ENCODE measurements at places on chromosomes 3 and 15. TPM values are rescaled to one million over a fixed set of nuclear protein-coding genes. Genes with fewer than 3 reads are reported as not detected.

GRCh38 chr15:94682171-94682570 is 450.8 kb downstream of the MCTP2 start:
- no peak for DNase-seq

Gene PROS1
- 94.0 TPM for total RNA-seq

DNA sequence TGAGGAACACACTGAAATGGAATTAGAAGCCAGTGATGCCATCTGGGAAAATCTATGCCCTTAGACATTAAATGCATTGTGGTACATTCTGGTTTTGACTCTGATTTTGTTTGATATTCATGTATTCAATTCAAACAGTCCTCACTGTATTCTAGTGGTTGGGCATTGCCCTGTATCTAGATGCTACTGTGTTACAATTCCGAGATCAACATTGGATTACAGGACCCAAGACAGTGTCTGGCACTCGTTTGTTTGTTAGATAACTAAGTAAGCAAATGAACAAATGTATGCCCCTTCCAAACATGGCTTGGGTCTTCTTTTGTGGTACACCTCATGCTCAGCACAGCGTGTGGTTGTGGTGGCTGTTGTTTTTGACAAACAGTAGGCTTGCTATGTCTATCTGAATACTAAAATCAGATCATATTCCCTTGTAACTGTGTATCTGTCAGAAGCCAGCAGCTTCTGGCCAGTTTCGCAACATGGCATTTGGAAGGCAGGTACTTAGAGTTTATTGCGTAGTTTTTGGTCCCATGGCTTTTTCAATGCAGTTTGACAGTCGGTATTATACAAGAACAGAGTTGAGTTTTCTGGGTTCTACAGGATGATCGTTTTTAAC is 5.7 kb downstream of the FILIP1L start:
- DNase-seq, result no peak

Gene CCDC39
- total RNA-seq, result not detected

DNA sequence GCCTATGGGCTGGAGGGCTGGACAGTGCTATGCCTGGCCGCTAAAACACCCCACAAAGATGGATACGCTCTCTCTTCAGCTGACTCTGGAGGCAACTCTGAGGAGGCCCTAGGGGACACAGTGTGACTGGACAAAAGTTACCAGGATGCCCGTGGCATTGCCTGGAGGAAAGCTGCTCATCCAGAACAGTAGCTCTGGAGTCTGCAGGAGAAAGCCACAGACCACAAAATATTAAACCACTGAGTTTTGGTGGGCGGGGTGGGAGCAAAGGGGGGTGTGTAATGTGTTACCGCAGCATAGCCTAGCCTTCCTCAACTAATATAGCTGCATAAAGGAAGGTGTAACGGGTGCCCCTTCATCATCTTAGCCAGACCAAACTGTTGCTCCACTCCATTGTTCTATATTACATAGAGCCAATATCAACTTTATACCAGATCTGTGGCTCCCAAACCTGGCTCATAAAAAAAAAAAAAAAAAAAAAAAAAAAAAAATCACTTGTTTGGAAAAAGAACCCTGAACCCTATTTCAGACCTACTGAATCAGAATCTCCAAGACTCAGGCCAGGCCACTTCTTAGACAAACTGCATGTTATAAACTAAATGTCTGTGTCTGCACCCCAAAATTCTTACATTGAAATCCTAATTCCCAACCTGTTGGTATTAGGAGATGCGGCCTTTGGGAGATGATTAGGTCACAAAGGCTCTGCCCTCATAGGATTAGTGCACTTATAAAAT is 132.6 kb downstream of the TNIK start:
- DNase-seq, result no peak

GRCh38 chr3:14210843-14211594 is 32.4 kb downstream of the LSM3 start:
- no peak for DNase-seq

GRCh38 chr15:58222679-58223078 is 84.5 kb downstream of the AQP9 start:
- no peak for DNase-seq

Gene CERS3
- not detected for total RNA-seq

GRCh38 chr15:90305932-90306331 is 40.5 kb downstream of the NGRN start:
- no peak for DNase-seq

Gene TTLL3
- total RNA-seq, result 13.1 TPM

GRCh38 chr3:188439080-188439479 is 285.1 kb downstream of the LPP start:
- no peak for DNase-seq
